ENCODE measurements at places on chromosomes 5 and 9.

- no peak for DNase-seq
Measured at GRCh38 chr5:135136546-135136945, 102.5 kb upstream of the PITX1 start.

DNA sequence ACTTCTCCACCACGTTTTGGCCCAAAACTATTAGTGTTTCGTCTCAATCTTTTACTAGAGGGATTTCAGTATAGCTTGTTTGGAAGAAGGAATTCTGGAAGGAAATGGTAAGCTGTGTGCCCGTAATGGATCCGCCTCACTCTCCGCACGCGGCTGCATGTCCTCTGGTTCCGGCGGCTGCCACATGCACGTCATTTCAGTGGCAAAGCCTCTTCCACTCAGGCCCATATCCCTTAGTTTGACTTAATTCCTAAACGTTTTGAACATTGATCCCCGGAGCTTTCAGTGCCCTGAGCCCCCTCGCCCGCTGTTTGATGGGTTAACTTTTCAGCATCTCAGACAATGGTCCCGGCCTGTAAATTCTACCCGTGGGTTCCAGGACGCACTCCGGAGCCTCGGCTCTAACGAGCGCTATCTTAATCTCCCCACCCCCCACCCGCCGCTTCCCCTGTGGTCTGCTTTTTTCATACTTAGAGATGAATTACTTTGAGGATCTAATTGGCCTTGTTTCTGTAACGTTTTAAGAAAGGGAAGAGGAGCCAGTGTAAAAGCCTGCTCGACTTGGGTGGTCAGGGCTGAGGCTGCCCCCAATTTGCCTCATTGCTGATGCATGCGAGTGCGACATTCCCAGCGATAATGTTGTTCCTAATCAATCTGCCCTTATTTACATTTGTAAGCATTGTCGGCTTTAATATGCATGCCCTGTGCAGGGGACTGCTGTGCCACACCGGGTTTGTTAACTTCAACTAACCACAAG lies 4.6 kb downstream of the PTCH1 start:
- DNase-seq: peak; percentile 64

DNA sequence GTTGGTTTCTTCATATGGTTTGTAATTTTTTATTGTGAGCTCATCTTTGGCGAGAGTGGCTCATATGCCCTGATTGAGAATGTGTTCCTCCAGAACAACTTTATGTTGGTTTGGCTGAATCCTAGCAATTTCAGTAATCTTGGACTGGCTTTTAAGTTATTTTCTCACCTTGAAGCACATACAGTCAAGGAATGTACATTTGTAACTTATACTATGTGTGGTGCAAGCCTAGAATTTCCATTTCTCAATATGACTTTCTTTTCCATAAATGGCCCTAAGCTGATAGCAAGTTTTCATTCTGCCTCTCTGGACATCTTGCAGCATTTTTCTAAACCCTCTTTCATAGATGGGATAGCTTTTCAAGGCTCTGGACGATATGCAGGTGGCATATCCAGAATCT lies 247.5 kb downstream of the DOCK8 start:
- DNase-seq: no peak

GRCh38 chr9:86685556-86685955 lies 261.8 kb downstream of the GAS1 start:
- no peak for DNase-seq
